Spleen (tissue), 13 donors: ENCODE measurements at places on chromosomes 2 and 18. TPM values are rescaled to one million over a fixed set of nuclear protein-coding genes. Genes with fewer than 3 reads are reported as not detected.

Gene ABCB11
- total RNA-seq: not detected

Gene OTOF
- total RNA-seq: 0.27 TPM

Gene KCNG2
- 0.17 TPM for total RNA-seq

Gene PRKCE
- total RNA-seq: 17.3 TPM

Gene ADD2
- total RNA-seq: 3.8 TPM

Gene HOXD8
- 13.0 TPM for total RNA-seq

Gene SKOR2
- not detected for total RNA-seq

Gene SLC9A4
- not detected for total RNA-seq
